GM23248 (cell line): ENCODE measurements at places on chromosomes 11 and 22.
A peak's percentile ranks its signal among the peaks of the same experiment; 100 is the strongest.

GRCh38 chr22:35203583-35203982 is 53.7 kb upstream of the HMGXB4 start:
- DNase-seq, result no peak

- no peak for DNase-seq
These were observed 520.8 kb downstream of the NELL1 start for GRCh38 chr11:21190181-21190580.

DNA sequence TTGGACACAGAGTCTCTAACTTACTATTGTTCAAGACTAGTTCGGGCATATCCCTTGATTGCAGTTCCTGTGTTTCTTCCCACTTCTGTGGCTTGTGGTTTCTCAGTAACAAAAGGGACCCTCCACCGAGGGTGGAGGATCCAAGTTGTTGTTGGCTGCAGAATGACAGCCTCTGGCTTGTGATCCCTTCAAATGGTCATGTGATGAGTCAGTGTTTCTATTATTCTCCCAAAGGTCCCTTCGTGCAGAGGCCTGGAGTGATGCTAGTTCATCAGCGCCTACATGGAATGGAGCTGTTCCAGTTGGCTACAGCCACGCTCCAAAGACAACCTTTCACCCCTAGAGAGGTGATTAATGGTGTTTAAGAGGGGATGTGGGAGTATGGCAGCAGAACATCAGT is 2.6 kb upstream of the VWCE start:
- peak; percentile 95 for DNase-seq

GRCh38 chr11:122158171-122158570 is 42.2 kb upstream of the BLID start:
- no peak for DNase-seq

DNA sequence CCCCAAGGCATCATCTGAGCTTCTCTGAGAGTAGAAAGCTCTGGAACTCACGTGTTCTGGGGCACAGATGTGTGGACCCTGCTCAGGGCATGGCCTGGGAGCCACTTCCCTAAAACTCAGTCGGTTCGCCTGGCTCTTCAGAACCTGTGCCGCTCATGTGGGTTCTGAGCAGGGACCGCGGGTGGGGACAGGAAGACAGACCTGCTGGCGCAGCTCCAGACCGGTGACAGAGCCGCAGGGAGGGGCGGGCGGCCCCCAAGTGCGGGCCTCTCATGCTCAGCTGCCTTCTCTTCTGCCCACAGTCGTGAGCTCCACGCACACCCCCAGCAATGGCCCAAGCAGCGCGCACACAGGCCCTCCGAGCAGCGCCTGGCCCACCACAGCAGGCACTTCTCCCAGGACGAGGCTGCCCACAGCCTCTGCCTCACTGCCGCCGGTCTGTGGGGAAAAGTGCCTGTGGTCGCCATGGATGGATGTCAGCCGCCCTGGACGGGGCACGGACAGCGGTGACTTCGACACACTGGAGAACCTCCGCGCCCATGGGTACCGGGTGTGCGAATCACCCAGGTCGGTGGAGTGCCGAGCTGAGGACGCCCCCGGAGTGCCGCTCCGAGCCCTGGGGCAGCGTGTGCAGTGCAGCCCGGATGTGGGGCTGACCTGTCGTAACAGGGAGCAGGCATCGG is 24.2 kb downstream of the MUC5AC start:
- DNase-seq, result no peak

- DNase-seq, result no peak
These were observed 28.7 kb upstream of the TBCEL start for GRCh38 chr11:120995184-120995583.

GRCh38 chr22:48943567-48944432 is 883.9 kb downstream of the BRD1 start:
- peak; percentile 4 for DNase-seq

GRCh38 chr22:19974935-19975706 is 33.5 kb upstream of the TXNRD2 start:
- DNase-seq, result no peak

- no peak for DNase-seq
These were observed 12.6 kb upstream of the RASL10A start for GRCh38 chr22:29328055-29328454.

DNA sequence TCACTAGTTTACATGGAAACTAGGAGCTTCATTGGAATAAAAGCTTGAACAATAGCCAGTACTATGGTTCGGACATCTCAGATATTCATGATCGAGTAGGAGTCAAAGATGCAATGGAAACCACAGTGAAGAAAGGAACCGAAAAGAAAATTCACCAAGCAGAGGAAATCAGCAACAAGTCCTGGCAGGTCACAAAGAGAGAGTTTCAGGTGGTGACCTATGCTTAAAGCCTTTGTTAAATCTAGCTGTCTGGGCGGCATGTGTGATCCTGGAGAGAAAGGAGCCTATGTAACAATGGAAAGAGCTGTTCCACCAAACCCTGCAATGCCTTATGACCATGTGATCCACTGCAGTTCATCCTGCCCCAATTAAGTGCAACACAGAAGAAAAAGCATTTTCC is 68.9 kb upstream of the POU2AF2 start:
- no peak for DNase-seq

GRCh38 chr22:46721501-46722085 is 16.5 kb downstream of the CERK start:
- no peak for DNase-seq

- no peak for DNase-seq
These were observed 249.0 kb upstream of the CNTN5 start for GRCh38 chr11:98771791-98772190.
